ENCODE measurements at places on chromosomes 13 and 19.

DNA sequence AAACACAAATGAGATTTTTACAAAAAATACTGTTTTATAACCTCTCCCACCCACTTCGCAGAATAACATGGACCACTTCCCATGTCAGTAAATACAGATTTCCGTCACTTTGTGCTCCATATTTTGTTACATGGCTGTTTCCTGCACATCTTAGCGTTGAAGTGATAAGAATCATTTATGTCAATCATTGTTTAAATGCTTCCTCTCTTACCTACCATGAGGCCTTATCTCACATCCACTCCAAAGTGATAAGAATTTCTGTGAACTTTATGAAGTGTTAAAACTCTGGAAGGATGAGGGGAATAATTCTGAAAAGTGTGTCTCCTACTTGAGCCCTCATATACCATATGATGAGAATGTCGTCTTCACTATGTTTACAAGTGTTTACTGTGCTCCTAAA is 36.6 kb upstream of the IL17D start:
- no peak for DNase-seq

GRCh38 chr13:90800082-90800746 is 547.3 kb upstream of the MIR17HG start:
- no peak for DNase-seq

- no peak for DNase-seq
These were observed 55.3 kb downstream of the FRY start for GRCh38 chr13:32086791-32087441.

- DNase-seq = no peak
These were observed 45.1 kb downstream of the DCLK1 start for GRCh38 chr13:36086117-36086516.
